ENCODE measurements at places on chromosomes 4 and X.

GRCh38 chr4:118589471-118590055, 95.6 kb upstream of the METTL14 start:
- no peak for DNase-seq

DNA sequence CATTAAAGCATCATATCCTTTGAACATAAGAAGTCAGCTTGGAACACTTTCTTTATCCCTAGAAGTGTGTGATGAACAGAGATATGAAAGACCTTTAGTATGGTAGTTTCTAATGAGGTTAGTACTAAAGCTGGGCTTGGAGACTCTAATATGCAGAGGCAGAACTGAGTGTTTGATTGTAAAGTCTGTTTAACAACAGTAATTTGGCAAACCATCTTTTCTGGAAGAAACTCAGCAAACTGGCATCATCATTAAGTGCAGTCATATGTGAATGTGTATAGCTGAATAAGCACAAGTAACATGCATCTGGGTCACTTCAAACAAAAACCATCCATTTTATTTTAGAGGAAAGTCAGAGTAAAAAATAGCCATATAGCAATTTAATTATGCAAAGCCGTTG, 385.9 kb upstream of the MAD2L1 start:
- no peak for DNase-seq

DNA sequence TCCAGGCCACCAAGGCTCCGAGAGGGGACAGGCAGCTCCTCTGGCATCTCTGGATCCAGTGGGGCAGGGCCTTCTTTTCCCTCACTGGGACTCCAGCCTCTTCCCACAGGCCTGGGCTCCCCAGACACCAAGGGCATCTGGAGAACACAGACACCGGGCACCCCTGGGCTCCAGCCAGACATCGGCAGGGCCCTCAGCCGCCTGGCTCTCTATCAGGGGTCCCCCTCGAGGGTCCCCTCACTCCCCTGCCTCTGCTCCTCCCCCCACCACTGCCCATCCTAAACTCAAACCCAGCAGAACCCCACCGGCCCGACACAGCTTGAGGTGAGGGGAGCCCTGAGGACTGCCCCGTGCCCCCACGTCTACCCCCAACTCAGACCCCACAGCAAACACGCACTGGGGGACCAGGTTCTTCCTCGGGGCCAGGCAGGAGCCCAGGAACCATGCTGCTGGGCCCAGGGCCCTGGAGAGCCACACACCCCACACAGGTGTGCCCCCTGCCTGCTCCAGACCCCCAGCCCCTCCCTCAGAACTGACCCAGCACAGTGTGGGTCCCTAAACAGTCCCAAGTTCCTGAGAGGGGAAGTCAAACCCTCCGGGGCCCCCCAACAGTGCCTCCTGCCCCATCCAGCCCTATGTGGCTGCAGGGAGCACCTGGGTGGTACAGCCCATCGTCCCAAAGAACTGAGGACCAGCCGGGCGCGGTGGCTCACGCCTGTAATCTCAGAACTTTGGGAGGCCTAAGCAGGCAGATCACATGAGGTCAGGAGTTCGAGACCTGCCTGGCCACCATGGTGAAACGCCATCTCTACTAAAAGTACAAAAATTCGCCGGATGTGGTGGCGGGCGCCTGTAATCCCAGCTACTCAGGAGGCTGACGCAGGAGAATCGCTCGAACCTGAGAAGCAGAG, 86.8 kb downstream of the FAM53A start:
- DNase-seq: no peak

DNA sequence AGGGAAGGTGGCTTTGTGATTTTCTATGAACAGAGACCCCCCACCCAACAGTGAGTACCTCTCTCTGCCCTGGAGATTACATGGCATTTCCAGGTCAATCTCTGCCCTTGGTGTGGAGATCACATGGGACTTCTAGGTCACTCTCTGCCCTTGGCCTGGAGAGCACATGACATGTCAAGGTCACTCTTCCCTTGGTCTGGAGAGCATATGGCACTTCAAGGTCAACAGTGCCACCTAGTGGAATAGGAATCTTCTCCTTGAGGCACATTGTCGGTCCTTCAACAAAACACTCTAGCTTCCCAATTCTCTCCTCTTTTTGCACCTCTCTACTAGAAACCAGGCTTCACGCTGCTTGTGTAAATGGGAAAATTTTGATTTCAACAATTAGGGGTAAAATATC, 66.2 kb upstream of the TACR3 start:
- DNase-seq: no peak

GRCh38 chrX:48958635-48959094, 1.3 kb upstream of the OTUD5 start:
- no peak for DNase-seq

GRCh38 chrX:106802063-106802387, 448 bp upstream of the TBC1D8B start:
- DNase-seq: no peak

GRCh38 chr4:153758136-153758535, 1.7 kb downstream of the RNF175 start:
- no peak for DNase-seq

GRCh38 chr4:17197070-17197469, 298.6 kb upstream of the LDB2 start:
- no peak for DNase-seq

DNA sequence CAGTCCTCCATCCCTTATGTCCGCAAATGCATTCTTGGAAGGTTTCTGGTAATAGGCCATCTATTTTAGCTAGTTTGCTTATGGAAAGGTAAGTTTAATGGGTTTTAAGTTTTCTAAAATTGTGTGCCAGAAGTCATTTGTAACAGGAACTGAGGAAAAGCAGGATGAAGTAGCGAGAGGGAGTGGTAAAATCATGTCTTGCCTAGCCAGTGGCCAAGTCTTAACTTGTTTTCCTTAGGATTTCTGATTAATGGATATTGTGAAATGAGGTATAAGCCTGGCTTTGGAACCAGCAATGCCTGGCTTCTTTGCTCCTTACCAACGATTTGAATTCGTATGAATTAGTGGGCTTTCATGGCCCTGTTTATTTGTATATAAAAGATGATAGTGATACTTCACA, 7.3 kb downstream of the SEC24B start:
- DNase-seq: no peak

DNA sequence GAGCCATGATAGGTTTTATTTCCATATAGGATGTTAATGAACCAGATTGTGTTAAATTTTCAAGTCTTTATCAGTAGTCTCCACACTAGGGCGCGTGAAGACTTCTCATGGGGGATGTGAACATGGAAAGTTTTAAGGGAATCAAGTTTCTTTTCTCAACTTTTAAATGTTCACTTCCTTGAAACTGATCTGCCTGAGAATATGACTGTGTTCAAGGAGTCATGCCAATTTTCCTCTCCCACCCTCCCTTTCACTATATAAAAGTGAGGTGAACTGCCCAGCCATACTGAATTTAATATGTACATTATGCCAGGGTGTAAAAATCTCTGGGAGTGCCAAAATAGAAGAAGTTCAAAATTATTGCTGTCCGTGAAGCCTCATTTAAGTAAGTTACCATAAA, 30.4 kb upstream of the HPGDS start:
- DNase-seq: no peak

GRCh38 chr4:33482773-33483172, 2761.5 kb downstream of the ARAP2 start:
- DNase-seq: no peak

DNA sequence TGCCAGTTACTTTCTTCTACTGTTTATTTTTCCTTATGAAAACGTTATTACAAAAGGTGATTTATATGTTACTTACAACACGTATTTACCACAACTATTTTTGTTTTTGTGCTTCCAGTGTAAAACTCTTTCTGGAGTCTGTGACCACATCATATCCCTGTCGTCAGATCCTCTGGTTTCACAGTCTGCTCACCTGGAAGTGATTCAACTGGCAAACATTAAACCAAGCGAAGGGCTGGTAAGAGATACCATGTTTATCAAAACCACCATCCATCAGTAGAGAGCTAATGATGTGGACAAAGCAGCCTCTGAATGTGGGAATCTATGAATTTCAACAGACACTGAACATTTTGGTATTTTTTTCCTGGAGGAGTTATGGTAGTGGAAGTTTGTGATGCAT, 116.1 kb downstream of the CNKSR2 start:
- DNase-seq: no peak

DNA sequence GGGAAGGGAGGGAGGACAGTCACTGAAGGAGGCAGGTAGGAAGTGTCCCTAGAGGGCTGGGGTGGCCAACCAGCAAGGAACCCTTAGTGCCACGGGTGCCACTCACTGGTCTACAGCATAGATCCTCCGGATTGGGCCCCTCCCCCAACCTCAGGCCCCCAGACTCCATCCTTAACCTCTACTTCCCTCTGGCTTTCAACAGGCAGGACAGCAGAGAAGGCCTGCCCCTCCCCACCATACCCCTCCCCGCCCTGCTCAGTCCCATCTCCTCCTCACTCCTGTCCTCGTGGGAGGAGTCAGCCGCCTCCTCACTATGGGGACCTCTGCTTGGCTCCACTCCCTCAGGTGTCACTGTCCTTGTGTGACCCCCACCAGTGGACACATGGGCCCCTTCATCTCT, 77.7 kb upstream of the PSAPL1 start:
- DNase-seq: no peak

DNA sequence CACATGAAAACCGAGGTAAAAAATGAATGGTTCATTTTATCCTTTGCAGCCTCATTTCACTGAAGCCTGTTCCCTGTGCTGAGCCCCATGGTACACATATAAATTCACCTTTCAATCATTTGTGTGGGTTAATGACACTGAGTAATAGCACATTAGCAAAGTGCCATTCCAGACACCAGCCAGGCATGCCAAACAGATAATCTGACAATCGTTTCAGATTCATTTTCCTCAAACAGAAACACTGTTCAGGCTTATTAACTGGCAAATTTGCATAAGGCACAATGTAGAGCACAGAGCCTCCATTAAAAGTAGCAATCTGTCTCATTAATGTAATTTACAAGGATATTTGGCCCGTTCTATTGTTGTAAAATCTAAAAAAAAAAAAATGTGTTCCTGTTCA, 76.2 kb downstream of the UNC5C start:
- no peak for DNase-seq

DNA sequence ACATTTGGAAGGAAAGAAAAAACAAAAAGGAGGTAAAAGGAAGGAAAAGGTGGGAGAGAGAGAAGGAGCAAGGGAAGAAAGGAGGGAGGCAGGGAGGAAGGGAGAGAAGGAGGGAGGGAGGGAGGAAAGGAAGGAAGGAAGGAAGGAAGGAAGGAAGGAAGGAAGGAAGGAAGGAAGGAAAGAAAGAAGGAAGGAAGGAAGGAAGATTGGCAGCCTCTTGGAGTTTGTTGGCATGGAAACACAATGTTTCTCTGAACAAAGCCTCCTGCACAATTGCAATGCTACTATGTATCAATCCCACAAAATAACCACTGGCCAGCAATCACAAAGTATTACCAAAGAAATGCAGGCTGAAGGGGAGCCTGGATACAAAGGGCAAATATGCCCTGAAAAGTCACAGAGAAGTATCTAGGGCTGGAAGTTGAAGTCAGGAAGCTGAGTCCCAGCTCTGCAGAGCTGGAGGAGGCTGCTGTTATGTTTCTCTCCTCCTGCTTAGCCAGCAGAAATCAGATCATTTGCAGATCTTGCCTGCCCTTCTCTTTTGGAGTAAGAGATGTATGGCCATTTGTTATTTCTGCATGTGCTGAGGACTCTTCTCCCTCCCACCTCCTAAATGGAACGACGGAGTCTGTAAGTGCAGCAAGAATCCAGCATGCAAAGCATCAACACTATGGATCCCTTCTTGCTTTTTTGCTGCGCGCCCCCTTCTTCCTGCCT, 195.9 kb upstream of the LDB2 start:
- no peak for DNase-seq

- no peak for DNase-seq
These were observed 624.0 kb upstream of the IGFBP7 start for GRCh38 chr4:57734104-57734670.

DNA sequence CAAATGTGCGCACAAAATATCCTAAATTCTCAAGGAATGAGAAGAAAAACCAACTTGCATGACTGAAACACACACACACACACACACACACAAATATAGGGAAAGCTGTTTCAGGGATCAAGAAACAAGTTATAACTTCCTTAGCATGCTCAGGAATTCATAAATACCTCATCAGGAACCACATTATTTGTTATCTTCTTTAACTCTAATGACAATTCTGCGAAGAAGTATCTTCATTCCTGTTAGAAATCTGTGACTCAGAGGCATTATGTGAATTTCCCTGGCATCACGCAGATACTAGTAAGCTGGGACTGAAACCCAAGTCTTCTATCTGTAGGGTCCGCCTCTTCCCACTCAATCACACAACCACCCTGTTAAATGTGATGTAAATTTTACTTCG, 30.3 kb downstream of the TMPRSS11A start:
- no peak for DNase-seq

- DNase-seq: no peak
These were observed 18.4 kb downstream of the NMU start for GRCh38 chr4:55617587-55618197.

DNA sequence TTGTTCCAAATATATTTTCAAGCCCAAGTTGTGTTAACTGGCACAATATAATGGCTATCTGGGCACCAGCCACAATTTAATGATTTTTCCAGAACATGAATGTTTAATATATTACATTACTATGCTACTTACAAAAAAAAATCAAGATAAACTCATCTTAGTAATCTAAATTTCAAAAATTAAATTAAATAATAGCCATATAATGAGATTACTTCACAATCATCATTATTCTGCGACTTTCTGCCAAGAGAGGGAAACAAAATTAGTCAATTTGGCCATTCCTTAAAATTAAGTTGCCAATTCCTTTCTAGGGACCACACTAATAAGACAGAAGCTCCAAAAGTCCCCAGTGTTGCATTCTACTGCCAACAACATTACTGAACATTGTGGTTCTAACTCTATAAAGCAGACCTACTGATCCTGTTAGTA, 7.5 kb downstream of the NEK1 start:
- DNase-seq: no peak

GRCh38 chr4:7967501-7968261, 28.0 kb upstream of the AFAP1 start:
- DNase-seq: no peak

GRCh38 chr4:26023203-26023972, 109.4 kb downstream of the SMIM20 start:
- no peak for DNase-seq

DNA sequence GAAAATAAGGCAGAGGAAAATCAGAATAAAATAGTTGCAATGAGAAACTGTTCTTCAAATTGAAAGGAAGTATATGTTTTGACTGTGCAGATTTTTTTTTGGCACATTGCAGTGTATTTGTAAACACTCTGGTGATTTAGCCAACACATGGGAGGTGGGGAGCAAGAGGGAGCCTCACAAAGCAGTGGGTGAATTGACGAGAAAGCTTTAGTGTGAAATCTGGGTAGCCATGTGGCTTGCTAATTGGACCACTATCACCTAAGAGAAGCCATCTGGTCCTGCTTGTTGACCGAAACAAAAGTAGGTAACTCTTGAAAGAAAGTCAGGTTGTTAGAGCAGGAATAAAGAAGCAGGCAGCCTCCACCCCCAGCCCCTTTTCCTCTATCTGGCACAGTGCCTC, 10.4 kb downstream of the CLCN5 start:
- DNase-seq: no peak
